ENCODE measurements at places on chromosomes 3 and 15.

DNA sequence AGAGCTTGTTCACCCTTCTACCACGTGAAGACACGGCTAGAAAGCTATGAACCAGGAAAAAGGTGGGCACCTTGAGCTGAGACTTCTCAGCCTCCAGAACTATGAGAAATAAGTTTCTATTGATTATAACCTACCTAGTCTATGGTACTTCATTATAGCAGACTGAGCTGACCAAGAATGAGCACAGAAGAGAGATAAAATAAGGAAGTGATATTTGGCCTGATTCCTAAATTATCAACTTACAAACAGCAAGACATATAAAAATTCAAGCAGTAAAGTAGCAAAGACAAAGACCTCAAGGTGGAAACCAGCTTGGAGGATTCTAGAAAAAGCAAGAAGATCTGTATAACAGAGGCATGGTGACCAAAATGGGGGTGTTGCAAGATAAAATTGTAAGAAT, 63.9 kb upstream of the OSTN start:
- no peak for DNase-seq

GRCh38 chr3:44235604-44236484, 5.8 kb upstream of the TOPAZ1 start:
- peak; percentile 27 for DNase-seq

DNA sequence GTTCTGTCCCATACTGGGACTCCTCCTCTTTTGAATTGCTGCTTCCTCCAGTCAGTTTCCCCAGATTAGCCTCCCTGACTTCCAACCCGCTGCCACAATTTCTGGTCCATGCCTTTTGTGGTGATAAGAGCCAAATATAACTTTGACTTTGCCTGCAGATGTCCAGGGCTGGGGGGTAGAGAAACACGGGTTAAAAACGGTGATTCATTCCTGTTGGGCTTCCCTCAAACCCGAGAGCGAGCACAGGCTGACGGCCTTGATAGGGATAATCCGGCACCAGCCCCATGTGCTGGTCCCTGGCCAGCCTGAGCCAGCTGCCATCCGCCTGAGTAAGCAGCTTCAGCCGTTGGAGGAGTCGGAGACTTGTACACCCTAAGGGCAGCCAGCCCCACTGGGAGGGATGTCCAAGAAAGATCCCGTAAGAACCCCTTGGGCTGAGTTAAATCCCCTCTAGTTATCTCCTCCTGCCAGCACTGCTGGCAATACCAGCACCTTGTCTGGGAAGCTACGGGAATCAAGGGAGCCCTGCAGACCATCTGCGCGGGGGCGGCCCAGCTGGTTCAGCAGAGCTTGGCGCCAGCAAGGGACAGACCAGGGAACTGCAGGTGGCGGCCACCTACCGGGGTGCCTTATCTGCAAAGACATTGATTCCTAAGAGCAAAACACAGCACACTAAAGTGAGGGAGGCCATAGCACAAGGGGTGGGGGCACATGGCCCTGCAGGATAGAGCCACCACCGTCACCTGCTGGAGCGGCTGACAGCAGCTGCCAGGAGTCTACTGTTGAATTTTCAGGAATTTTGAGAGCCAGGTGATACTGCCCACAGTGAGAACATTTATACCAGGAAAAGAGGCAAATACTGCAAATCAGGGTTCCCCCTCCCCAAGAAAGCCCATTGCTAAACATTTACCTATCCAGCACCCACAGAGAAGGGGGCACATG, 18.1 kb downstream of the CSPG4 start:
- DNase-seq: no peak

GRCh38 chr15:63348392-63348791, 33.3 kb downstream of the CA12 start:
- DNase-seq: no peak

DNA sequence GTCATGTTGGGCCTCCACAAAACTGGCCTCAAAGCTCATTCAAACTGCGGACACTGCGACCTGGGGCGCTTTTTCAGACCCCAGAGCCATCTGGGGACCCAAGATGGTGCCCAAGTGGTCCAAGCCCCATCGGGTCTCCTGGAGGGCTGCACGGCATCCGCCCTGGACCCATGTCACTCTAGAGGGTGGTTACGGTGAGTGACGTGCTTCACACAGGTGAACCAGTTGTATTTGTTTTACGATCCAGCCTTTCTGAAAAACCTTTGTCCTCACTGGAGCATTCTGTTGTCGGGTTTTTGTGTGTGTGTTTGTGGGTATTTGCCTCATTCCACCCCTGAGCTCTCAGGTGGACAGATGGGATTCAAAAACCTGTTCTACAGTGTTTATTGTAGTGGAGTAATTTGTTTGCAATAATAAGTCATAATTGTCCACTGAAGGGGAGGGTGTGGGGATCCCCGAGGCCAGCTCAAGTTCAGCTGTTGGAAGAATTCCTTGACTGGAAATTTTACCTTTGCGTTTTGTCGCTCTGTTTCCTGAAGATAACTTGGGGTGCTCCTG, 1.9 kb downstream of the SLC51A start:
- DNase-seq: no peak

DNA sequence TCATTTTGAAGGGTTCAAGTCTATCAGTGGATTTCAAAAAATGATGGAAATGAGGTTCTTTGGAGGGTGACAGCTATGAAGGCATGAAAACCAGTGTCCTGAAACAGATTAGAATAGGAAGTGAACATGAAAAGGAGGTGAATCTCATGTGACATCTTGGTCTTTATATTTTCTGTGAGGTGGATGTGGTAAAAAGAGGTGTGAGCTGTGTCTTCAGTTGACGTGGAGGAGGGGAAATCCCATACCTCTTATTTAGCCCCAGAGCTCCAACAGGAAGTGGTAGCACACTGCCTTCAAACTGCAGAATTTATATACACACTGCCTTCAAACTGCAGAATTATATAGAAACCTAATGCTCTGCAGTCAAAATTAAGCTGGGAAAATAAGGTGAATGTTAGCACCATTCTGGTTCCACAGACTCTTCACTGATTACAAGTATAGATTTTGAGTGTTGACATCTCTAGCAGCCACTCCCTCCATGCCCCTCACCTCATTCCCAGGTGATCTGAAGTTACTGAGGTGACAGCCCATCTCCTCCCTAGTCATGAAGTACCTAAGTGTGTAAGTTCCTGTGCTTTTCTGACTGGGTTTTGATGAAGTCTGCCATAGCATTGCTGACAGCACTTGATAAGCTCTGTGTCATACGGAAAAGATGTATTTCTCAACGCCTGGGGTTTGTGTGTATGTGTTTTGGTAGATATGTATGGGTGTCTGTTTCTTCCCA, 2.7 kb downstream of the RAB8B start:
- peak; percentile 35 for DNase-seq

DNA sequence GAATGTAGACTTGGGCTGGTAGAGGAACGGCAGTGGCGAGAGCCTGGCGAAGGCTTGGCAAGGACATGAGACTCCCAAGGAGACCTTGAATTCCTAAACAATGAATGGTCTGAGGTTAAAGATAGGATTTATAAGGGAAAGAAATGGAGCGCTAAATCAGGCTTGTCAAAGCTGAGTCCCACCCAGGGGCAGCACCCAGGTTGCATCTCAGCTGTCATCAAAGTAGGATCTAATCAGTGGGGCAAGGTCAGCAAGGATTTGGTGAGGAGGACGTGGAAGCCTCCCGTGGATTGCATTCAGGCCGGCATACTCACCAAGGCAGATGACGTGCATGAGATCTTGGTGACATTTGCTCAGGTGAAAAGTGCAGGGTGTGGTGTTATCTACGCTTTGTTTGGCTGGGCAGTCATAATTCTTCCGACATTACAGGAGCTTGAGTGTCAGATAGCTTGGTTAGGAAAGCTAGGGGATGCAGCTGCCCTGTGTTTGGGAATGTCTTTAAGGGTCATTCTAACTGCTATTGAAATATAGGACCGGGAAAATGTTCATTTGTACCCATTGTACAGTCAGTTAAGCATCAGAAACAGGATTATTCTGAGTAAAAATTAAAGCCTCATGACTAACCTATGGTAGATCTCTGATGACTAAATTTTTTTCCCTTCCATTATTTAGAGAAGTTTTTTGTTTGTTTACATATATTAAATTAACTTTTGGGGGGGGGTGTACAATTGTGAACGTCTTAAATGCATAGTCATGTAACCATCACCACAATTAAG, 99.4 kb upstream of the TSC22D2 start:
- DNase-seq: no peak

- DNase-seq: no peak
These were observed 16.5 kb downstream of the CCRL2 start for GRCh38 chr3:46423588-46423987.

DNA sequence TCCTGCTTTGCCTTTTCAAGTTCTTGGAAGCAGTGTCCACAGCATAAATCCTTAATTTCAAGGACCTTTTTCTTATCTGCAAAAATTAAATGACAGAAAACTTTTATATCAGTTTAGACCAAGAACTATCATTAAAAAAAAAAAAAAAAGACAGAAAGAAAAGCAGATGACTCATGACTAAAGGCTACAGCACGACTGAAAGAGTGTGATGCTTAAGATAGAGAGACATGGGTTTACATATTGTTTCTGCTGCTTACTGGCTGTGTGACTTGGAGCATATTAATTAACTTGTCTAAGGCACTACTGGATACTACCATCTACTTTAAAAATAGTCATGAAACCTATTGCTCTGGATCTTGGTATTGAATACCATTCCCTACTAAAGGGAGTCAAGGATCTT, 62.3 kb downstream of the CEP152 start:
- no peak for DNase-seq

- DNase-seq: no peak
These were observed 19.1 kb downstream of the ST6GAL1 start for GRCh38 chr3:186949281-186949982.

DNA sequence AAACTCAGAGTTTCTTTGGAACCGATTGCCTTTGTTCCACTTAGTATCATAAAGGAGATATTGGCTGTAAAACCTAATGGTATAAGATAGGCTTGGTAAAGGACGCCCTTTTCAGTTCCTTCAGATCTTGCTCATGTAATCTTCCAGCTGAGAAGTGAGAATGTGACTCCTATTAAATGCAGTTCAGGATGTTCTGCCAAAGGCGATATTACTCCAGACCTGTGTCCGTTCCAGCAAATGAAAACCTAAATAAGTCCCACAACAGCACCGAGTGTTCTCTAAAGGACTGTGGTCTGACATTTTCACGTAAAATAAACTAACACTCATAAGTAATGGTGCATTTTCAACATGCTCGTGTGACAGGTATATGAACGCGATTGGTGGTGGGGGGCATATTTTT, 276.2 kb downstream of the FEZF2 start:
- DNase-seq: no peak

DNA sequence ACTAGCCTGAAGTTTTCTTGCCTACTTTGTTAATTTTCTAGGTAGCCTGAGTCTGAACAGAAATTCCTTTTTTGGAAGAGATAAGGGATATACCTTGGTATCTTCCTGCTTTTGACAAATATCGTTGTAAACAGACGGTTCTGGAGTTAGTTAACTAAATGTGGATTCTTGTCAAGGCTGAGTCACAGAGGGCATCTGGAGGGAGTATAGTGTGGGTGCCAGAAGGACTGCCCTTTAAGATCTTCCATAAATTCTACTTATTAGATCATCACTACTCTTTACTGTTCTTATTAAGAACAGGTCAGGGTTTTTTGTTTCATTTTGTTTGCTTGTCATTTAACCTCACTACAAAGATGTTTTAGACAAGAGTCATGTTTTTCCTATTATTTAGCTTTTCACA, 125.3 kb upstream of the SKOR1 start:
- DNase-seq: no peak

- no peak for DNase-seq
These were observed 71.5 kb downstream of the ETFA start for GRCh38 chr15:76239786-76240185.

DNA sequence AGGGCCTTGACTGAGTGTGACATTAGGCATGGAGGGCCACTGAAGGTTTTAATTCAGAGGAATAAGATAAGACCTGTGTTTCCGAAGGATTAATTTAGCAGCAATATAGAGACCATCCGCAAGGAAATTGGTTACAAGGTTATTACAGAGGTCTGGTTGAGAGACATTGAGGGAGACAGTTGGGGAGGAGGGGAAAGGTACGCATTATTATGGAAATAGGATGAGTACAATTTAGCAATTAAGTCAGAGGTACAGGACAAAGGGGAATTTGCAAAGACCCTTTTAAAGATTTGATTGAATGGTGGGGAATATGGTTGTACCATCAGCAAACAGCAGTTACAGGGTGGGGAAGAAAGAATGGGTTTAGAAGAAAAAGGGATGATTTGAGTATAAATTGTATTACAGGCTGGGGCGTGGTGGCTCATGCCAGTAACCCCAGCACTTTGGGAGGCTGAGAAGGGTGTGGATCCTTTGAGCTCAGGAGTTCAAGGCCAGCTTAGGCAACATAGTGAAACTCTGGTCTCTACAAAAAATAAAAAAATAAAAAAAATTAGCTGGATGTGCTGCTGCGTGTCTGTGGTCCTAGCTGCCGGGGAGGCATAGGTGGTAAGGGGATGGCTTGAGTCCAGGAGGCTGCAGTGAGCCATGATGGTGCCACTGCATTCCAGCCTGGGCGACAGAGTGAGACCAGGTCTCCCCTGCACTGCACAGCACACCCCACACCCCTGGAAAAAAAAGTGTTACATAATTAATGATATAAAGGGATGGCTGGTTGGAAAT, 11.3 kb downstream of the ARL8B start:
- no peak for DNase-seq

GRCh38 chr3:67995206-67995605, 340.8 kb upstream of the SUCLG2 start:
- DNase-seq: no peak

- no peak for DNase-seq
These were observed 124.4 kb upstream of the FOXB1 start for GRCh38 chr15:59879506-59880265.

DNA sequence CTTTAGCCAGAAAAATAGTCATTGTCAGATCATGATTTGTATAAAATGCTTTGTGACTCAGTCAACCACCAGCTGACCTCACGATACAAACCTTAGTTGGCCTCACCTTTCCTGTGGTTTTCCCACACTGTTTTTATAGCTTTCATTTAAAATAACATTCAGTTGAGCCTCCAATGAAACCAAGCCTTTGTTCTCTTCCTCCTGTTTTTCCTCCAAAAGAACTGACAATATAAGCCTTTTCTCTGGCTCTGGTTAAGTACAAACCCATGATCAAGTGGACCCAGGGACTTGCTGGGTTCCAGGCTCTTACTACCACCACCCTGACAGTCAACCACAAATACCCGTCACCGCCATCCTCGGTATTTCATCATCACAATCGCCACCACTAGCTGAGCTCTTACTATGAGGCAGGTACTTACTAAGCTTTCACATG, 81.7 kb downstream of the TAMM41 start:
- DNase-seq: peak; percentile 41

DNA sequence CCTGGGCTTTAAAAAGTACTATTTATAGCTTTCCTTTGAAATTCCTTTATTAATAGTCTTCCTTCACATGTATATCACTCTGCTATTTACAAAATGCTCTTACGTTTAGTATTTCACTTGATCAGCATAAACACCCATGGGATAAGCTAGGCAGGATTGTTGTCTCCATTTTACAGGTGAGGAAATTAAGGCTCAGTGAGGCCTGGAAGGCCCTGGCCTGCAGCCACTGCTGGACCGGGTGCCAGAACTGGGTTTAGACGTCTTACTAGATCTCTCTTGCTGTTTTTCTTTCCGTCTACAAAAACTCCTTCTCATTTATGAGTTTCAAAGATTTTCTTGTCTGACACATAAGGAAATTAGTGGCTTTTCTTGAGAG, 236.4 kb downstream of the LPP start:
- DNase-seq: no peak

- no peak for DNase-seq
These were observed 111.5 kb downstream of the FILIP1L start for GRCh38 chr3:100002599-100003350.
